ENCODE measurements at places on chromosomes 1 and 21.

DNA sequence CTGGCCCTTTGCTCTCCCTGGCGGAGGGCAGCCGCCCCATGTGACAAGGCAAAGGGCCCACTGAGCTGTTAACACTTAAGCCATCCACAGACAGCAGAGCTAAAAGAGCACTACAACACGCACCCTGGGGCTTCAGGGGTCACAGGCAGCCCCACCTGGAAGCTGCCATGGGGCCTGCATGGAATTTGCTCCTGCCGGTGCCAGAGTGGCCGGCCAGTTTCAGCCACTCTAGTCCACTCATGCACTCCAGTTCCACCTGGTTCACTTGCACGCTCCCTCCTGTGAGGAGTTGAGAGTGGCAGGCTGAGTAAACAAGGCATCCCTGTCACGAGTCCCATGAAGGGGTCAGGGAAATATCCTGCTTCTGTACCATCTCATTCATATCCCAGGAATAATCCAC is 55.3 kb downstream of the RIMS3 start:
- DNase-seq = no peak

GRCh38 chr21:43619856-43620255 is 39.4 kb downstream of the HSF2BP start:
- DNase-seq = no peak

DNA sequence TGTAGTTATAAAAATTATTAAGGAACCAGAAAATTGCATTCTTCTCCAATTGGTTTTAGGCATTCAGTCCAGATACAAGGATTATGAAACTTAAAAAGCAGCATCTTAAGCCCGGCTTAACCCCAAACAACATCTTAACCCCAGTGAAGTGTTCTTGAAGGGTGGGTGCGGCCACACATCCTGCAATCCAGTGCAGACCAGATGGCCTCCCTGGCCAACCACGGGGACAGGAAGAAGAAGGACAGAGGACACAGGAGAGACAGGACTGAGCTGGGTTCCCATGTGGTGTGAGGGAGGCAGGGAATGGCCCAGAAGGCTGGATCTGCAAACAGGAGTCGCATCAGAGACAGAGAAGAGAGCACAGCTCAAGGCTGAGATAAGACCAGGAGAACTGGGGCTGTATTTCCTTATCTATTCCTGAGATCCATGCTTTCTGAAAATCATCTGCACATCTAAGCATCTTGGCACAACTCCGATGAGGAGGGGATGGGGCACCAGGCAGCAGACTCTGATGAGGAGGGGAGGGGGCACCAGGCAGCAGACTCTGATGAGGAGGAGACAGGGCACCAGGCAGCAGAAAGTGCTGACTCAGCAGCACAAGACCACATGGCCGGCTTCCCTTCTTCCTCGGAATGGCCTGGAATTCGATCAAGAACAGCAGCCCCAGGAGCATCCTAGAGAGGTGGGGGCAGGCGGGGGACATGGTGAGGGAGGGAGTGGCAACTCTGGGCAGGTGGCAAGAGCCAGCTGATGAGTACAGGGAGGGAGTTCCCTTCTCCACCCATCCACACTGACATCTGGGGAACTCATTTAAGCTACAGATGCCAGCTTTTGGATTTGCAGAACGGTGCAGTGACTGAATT is 26.6 kb downstream of the ABCG1 start:
- no peak for DNase-seq

DNA sequence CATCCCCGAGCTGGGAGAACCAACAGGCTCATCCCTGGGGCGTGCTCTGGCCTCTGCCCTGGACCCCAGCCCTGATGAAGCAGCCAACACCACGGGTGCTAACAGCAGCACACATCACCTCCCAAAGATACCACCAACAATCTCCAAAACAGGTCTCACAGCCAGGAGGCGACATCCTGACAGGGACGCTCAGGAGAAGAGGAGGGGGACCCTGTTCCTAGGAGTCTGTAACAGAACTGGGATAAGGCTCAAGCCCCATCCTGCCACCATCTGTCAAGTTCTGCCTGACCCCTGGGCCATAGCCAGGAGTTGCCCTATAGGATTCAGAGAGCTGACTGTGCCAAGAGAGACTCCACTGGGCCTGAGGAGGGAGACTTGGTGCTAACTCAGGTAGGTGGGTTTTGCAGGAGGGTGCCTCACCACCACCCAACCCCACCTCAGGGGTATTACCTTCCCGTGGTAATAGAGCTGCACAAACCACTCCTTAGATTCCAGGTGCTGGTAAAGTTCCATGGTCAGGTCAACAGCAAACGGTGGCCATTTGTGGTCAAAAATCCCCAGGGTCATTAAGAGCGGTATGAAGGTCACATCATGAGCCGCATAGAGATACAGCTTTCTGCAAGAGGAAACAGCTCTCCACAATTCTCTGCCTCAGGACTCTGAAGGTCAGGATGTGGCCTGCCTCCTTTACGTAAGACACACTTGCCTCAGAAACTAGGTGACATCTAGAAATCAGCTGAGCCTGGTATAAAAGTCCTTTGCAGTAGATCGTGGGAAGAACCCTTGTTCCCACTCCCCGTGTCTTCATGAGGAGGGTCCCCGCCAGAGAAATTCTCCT is 22.3 kb downstream of the ACP6 start:
- no peak for DNase-seq

GRCh38 chr1:42832641-42833240 is 13.7 kb upstream of the ZNF691 start:
- DNase-seq = no peak

DNA sequence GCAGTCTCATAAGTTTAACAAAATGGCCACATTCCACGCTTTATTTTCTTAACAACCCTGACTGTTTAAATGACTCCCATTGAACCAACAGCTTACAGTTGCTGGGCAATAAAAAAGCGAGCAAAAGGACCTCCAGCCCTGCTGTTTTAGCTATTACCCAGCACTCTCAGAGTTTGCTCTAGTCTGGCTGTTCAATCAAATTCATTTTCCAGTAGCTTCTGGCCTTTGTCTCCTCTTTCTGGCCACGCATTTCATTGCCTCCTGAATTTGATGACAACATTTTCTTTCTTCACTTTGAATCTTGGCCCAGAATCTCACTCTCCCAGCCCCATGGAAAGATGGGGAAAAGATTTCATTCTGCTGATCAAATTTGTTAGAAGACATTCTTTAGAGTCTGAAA is 44.1 kb upstream of the DOCK7 start:
- DNase-seq = no peak

GRCh38 chr1:44616991-44617702 is 57.1 kb downstream of the TMEM53 start:
- DNase-seq = peak; percentile 77

DNA sequence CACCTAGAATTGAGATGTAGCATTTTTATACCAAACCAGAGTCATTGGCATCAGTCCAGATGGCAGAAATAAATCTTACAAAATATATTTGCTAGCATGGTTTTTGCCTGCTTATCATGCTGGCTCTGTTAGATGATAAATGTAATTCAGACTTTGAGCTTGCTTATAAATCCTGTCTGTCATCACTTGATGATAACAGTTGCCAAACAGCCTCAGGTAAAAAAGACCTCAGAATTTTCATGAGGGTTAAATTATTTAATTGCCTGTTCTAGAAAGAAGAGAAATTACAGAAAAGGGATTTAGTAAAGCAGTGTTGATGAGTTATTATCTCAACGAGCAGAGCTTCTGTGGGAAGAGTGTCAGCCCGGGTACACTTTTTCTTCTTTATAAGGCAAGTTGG is 83.3 kb downstream of the FNBP1L start:
- DNase-seq = no peak

- DNase-seq = no peak
These were observed 10.0 kb downstream of the MAEL start for GRCh38 chr1:166999075-166999474.

DNA sequence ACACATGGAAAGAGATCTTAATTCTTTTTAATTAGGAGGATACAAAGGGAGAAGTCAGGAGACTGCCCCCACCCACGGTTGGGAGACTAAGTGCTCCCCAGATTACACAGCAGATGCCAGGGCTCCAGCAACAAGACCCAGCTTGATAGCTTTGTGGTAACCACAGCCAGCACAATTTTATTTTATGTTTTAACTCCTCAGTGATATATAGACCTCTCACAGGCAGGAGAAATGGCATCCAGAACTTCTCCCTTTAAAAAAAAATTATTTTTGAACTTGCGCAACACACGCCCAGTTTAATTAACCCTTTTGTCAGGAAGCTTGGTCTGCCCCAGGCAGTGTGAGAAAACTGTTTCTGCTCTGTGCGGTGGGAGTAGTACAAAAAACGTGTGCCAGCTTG is 62.6 kb upstream of the ACOT11 start:
- no peak for DNase-seq

GRCh38 chr1:20739225-20739624 is 6.7 kb upstream of the SH2D5 start:
- no peak for DNase-seq

GRCh38 chr1:232172563-232172962 is 457.4 kb downstream of the SIPA1L2 start:
- DNase-seq = no peak

GRCh38 chr1:1344655-1345361 is 4.4 kb downstream of the DVL1 start:
- DNase-seq = peak; percentile 43

DNA sequence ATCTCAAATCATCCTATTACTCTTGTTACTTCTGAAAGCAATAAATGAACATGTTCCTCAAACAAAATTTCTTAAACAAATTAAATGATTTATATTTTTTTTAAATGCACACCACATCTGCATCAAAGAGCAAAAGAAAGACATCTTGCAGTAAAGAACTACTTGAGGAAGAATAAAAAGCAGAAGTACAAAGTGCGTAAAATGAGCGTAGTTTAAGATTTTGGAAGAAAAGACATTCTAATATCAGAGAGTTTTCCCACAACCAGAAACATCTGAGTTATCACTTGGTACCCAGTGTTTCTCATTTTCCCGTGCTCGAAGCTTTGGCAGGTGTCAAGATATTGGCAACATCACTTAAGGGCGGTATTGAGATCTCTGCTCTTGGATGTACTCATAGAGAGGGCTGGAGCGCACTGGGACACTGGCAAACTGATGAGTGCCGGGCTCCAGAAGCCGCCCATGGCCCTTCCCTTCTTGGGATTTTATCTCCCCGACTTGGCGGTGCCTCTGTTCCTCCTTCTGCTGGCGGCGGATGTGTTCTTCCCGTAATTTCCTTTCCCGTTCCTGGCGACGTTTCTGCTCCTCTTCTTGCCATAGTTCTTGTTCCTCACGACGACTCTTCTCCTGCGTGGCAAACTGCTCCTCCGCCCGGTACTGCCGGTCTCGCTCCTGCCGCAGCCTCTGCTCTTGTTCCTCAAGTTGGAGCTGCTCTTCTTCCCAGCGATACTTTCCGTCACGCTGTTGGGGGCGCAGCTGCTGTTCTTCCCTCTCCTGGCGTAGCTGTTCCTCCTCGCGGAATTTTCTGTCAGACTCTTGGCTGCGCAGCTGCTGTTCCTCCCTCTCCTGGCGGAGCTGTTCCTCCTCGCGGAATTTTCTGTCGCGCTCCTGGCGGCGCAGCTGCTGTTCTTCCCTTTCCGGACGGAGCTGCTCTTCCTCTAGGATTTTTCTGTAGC is 7.9 kb downstream of the TCHH start:
- DNase-seq = no peak

DNA sequence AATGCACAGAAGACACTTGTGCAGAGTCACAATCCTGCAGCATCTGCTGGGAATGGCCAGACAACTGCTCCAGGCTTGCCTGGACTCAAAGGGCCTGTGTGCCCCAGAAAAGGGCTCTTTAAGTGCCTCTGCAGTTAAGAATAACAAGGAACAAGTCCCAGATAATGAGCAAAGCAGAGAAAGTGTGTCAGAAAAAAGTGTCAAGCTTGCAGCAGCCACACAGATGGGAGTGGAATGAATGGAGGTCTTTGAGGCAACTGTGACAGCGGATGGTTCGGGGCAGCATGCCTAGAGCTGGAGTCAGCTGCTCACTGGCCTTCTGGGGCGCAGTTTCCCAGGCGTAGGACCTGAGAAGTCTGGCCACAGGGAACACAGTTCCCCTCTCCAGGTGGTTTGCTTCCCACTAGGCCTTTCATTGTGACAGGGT is 5.1 kb downstream of the PARP1 start:
- no peak for DNase-seq

- DNase-seq = no peak
These were observed 59.6 kb downstream of the VPS26C start for GRCh38 chr21:37207441-37208009.

GRCh38 chr1:116453906-116454305 is 80.9 kb downstream of the ATP1A1 start:
- no peak for DNase-seq

- no peak for DNase-seq
These were observed 602.8 kb downstream of the BRINP3 start for GRCh38 chr1:189874715-189875435.

- no peak for DNase-seq
These were observed 5.8 kb upstream of the RUNX3 start for GRCh38 chr1:24935615-24936484.

DNA sequence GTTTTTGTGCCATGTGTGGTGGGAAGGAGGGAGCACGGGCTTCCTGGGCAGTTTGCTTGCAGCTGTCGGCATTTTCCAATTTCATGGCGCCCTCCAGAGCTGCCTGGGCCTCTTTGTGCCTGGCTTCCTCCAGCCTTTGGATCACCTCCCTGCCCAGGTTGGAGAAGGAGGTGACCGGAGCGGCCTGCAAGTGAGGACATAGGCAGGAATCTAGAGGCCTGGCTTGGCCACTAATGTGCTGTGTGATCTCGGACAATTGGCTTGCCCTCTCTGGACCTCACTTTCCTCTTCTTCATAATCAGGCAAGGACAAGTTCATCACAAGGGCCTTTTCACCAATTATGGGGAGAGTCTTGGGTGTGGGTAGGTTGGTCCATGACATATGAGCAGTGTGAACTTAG is 245.1 kb downstream of the MATN1 start:
- DNase-seq = no peak

DNA sequence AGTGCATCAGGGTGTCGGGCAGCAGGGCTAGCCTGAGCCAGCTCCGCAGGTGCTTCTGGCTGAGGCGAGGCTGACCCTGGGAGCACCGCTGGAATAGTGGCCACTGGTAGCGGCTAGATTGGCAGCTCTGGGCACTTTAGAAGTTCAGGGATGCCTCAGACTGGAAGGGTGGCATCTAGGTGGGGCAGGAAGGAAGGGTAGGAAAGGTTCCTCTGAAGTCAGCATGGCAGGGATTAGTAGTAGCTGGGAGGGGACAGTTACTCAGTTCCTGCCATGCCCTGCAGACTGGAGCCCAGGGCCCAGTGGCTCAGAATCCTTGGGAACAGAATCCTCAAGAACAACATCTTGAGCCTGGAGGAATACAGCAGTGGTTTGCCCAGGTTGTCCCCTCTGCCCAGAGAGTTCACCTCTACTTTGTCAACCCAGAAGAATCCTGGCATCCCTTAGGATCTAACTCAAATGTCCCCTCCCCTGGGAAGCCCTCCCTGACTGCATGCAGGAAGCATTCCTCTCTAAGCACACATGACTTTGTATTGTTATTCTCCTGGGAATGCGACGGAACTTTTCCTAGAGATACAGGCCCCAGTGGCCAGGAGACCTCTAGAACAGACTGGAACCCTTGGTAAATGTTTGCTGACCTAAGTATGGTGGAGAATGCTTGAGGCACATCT is 39.5 kb upstream of the BCAR3 start:
- no peak for DNase-seq

DNA sequence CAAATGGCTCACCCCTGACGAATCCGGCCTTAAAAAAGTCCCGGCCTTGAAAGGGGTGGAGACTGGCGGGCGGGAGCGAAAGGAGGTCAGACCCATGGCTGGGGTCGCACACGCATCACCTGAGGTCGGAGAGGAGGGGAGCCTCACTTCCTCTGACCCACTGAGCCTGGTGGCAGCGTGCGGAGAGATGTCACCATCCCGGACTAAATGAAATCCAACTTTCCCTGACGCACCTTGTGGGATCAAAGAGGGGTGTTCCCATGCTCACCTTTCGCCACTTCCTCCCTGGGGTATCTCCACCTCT is 709 bp upstream of the SLC41A1 start:
- DNase-seq = peak; percentile 57

GRCh38 chr1:182374101-182374834 is 17.3 kb downstream of the GLUL start:
- no peak for DNase-seq
